ENCODE measurements at places on chromosomes 6 and 20.
A peak's percentile ranks its signal among the peaks of the same experiment; 100 is the strongest.

GRCh38 chr6:151709329-151709728, 98.2 kb upstream of the ESR1 start:
- no peak for DNase-seq

- DNase-seq = no peak
Observed at GRCh38 chr6:74408844-74409243, 712.8 kb downstream of the CD109 start.

- DNase-seq = no peak
Observed at GRCh38 chr6:26270486-26270861, 94.5 kb upstream of the BTN3A2 start.

GRCh38 chr6:141439513-141439912, 693.2 kb upstream of the GJE1 start:
- DNase-seq = no peak

- DNase-seq = no peak
Observed at GRCh38 chr20:15814911-15815310, 758.3 kb downstream of the KIF16B start.

DNA sequence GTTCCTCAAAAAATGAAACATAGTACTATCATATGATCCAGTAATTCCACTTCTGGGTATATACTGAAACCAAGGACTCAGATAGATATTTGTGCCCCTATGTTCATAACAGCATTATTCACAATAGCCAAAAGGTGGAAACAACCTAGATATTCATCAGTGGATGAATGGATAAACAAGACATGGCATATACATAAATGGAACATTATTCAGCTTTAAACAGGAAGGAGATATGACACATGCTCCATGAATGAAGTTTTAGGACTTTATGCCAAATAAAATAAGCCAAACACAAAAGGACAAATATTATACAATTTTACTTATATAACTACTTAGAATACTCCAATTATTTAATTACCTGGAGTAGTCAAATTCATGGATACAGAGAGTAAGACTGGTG, 16.4 kb downstream of the PLCB1 start:
- DNase-seq = no peak

GRCh38 chr6:19694697-19695096, 142.5 kb upstream of the ID4 start:
- no peak for DNase-seq

DNA sequence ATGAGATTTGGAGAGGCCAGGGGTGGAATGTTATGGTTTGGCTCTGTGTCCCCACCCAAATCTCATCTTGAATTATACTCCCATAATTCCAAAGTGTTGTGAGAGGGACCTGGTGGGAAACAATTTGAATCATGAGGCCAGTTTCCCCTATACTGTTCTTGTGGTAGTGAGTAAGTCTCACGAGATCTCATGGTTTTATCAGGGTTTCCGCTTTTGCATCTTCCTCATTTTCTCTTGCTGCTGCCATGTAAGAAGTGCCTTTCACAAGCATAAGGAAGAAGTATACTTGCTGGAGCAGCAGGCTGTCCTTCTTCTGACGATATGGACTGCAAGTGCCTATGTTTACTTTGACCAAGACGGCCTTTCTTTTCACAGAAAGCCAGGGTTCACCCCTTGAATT, 270.5 kb downstream of the ESR1 start:
- no peak for DNase-seq

DNA sequence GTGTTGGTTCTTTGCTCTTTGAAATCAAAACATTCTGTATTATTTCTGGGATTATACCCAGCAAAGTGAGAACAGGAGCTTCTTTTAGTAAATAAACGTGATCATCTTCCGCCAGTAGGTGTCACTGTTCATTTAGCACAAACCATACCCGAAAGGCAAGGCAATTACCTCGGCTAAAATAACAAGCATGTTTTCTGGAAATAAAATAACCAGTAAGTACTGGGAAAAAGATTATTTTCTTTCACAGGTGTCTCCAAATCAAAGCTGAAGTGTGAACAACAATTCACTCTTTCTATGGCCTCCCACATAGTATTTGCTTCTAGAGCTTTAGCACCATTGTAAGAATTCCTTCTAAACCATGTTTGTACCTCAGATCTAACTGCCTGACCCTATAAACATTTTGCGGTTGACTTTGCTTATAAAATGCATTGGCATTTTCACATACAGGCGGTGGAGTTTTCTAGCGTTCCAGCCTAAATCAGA, 144.6 kb upstream of the AGPAT4 start:
- DNase-seq = no peak

DNA sequence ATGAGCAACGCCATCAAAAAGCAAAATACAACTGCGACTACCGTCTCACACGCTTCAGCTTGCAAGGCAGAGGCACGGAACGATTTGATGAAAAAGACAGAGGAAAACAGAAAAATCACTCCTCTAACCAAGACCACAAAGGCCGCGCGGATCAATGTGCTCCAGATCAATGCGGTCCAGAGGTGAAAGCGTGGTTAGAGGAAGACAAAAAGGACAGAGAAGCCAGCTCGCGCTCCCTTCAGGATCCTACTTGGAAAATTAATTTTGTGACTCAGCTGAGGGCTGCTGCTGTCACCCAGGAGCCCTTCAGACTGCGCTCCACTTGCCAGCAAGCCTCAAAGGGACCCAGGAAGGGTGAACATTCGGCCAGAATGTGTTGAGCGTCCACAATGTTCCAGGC, 140.2 kb upstream of the RPS6KA2 start:
- no peak for DNase-seq

GRCh38 chr6:73182021-73182607, 43.2 kb downstream of the KHDC1L start:
- no peak for DNase-seq

DNA sequence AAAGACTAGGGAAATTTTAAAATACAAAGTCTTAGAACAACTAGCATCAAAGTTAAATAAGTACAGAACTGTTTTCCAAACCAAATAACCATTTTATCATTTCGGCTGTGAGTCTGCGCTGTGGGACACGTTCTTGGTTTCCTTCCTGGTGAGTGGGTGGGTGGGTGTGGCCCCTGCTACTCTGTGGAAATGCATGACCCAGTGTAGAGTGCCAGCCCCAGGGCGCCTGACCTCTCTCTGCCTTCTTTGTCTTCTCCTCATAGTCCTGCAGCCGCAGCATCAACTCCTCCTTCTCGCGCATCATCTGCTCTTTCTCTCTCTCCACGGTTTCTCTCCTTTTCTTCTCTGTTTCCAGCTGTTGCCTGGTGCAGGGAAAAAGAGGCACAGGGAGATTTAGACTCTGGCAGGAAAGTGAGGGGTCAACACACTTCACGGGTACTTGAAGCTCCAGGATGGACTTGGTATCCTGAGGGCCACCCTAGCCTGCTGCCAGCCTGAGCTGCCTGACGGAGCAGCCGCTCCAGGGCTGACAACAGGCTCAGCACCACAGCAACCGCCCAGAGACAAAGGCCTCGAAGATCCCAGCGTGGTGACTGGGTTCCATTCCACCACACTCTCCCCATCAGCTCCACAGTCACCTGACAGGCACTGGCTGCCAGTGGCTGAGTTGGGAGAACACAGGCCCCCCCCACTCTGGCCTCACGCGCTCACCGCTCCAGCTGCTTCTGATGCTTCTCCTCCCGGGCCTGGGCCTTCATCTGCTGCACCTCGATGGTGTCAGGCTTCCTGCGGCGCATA, 48.4 kb downstream of the EZR start:
- no peak for DNase-seq

DNA sequence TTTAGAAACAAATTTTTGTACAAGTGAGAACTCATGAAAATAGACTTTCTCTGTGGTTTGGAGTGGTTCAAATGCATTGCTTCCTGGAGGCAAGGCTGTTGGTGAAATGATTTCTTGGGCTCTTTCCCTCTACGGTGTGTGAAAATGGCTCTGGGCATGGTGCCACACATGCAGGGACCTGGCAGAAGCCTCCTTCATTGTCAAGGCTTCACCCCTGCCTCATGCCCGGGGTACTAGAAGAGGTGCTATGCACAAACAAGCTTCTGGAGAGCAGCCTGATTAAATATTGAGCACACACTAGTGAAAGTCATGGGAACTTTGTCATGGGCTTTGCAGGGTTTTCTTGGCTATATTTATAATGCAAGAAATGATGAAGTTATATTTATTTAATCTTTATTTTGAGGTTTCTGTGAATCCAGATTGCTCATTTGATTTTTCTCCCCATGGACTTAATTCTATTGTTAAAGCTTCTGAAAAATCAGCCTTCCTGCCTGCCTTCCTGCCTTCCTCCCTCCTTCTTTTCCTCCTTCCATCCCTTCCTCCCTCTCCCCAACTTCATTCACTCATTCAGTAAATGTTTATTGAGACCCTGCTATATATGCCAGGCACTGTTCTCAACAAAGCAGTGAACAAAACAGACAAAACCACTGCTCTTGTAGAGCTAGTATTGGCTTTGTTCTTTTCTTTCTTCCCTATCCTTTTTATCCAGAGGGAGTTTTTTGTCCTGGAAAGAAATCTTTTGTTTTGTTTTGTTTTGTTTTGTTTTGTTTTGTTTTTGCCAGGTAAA, 21.0 kb downstream of the C6orf89 start:
- DNase-seq = no peak

DNA sequence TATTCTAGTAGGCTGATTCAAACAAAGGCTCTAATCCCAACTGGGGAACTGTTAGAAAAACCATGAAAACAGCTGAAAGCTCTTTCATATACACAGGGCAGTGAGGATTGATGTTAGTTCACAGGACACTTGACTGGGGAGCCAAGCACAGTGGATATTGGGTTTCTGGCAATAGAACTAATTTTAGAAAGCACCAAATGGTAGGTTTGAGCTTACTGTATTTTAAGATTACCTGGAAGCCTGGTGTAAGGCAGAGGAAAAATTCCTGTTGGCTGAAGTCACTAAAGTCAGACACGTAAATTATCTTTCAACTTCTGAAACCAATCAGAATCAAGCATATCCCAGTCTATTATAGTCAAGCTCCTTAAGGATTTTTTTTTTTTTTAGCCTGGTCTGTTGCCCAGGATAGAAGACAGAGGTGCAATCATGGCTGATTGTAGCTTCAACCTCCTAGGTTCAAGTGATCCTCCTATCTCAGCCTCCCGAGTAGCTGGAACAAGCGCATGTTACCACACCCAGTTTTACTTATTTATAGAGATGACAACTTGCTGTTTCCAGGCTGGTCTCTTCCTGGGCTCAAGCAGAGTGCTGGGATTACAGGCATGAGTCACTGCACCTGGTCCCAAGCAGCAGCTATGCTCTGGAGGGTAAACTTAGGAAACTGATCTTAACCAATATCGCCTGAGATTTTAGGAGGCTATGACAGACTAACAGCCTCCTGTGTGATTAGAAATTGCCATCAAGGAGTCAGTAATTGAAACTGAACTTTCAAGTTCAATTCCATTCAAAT, 32.5 kb upstream of the SYNCRIP start:
- no peak for DNase-seq

DNA sequence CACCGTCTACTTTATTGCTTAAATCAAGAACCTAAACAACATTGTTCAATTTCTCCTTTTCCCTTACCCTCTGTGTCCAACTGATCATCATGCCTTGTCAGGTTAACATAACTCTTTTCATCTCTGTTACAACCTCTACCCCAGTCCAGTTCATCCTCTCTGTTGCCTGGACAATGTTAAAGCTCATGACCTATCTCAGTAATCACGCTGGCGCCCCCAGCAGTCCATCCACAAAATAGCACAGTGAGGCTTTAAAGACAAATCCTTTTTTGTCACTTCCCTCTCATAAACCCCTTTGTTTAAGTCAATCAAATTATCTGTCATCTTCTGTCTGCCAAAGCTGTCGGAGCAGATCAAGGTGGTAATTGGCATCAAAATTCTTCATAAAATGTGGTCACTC, 140.1 kb downstream of the QKI start:
- DNase-seq = peak; percentile 21

GRCh38 chr6:12116264-12116800, 104.2 kb downstream of the HIVEP1 start:
- no peak for DNase-seq

GRCh38 chr20:44448753-44449546, 26.7 kb upstream of the TTPAL start:
- DNase-seq = no peak

- no peak for DNase-seq
Observed at GRCh38 chr20:33881989-33882388, 70.8 kb downstream of the CHMP4B start.

DNA sequence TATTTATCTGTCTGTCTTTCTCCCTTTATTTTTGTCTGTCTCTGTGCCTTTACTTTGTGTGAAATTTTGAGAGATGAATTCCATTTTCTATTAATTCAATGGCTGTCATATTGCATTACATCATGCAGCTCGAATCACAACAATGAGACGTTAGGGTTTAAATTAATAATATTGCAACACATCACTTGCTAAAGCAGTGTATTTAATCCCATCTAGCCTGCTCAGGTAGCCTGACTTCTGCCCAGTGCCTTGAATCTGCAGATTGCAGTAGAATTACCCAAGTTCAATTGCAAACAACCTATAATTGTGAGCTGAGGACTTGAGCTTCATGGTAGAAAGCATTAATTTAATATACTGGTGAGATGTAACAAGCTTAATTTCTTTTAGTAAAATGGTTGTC, 235.7 kb upstream of the TSHZ2 start:
- DNase-seq = no peak

DNA sequence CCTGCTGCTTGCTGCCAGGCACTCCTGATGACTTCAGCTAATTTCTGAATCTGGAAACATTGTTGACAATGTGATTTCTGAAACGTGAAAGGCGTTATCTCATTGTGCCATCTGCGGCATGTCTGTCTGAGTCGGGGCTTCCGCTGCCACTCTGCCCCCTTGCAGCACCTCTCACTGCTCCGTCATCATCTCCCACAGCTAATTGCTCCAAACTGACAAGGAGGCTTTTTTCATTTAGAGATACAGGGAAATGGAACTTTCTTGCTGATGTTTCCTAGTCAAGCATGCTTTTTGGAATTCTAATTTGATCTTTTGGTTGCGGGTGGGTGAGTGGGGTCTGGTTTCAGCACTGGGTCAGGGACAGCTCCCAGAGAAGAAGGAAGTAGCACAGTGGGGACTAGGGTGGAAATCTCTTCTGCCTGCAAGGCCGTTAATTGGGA, 233.5 kb downstream of the DHX35 start:
- no peak for DNase-seq

- no peak for DNase-seq
Observed at GRCh38 chr20:50845566-50846215, 50.8 kb downstream of the BCAS4 start.

GRCh38 chr6:131862476-131862875, 54.7 kb downstream of the ENPP1 start:
- no peak for DNase-seq

DNA sequence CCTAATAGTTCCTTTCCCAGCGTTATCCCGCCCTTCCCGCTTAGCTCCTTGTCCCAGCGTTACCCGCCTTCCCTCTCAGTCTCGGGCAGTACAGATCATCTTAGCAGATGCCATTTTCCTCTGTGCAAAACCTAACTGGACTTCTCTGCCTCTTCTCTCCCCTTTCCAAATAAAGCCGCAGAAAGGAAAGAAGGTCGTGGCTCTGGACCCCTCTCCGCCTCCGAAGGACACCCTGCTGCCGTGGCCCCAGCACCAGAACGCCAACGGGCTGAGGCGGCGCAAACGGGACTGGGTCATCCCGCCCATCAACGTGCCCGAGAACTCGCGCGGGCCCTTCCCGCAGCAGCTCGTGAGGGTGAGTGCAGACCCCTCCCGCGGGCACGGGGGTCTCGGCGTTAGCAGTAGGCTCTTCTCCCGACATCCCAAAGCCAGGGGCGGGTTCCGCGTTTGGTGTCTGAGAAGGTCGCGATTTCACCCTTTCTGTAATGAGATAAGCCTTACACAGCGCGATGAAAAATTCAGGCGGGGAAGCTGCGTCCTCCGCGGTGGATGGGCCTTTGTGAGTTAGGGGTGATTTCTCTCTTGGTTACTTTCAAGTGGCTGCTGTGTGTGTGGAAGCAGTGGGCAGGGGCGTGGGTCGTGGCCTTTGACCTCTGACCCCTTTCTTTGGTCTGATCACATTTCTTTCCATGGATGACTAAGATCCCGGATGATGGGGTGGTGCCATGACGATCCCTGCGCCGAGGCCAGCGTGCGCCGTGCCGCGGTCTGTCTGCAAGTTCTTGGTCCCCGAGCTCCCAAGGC, 292.7 kb downstream of the TAF4 start:
- no peak for DNase-seq

Data from HTR-8/SVneo (cell line).